ENCODE measurements at places on chromosomes 3 and 15. TPM values are rescaled to one million over a fixed set of nuclear protein-coding genes. Genes with fewer than 3 reads are reported as not detected.

Gene CCR3
- not detected for total RNA-seq

Gene DUOX1
- total RNA-seq = not detected

Gene ST8SIA2
- not detected for total RNA-seq

Gene RRP9
- 16.5 TPM for total RNA-seq

Gene KNG1
- total RNA-seq = not detected

Gene XIRP1
- not detected for total RNA-seq

Gene DUT
- 113 TPM for total RNA-seq

Gene SNX22
- total RNA-seq = 4.4 TPM

Gene RLBP1
- total RNA-seq = not detected

Gene SLC35G2
- not detected for total RNA-seq

Gene GOLGA8R
- total RNA-seq = 5.8 TPM

Gene GP9
- total RNA-seq = not detected

Gene PDCD10
- 47.0 TPM for total RNA-seq

Gene WDR49
- total RNA-seq = 0.42 TPM

Gene GOLGA6L7
- not detected for total RNA-seq

- no peak for DNase-seq
Measured at GRCh38 chr15:54312528-54312927, 334.3 kb downstream of the UNC13C start.

DNA sequence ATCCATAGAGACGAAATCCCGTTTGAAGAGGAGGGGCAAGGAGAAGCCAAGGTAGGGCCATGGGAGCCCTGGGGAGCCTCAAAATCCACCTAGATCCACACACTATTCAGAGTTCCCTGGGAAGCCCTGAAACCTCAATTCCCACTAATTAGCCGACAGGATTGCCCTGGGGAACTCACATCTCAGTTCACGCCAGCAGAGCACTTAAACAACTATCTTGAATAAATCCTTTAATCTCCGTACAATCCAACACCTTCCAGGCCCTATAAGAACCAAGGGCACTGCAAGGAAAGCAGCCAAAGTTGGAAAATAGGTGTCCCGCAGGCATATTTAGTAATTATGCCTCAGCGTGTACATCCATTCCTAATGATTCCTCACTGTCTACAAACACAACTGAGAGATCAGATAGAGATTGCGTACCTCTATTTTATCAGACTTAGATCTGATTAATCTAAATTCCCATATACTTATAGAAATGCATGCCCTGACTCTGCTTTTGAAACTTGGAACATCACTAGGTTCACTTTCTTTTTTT is 25.6 kb upstream of the EIF4A2 start:
- DNase-seq = no peak

DNA sequence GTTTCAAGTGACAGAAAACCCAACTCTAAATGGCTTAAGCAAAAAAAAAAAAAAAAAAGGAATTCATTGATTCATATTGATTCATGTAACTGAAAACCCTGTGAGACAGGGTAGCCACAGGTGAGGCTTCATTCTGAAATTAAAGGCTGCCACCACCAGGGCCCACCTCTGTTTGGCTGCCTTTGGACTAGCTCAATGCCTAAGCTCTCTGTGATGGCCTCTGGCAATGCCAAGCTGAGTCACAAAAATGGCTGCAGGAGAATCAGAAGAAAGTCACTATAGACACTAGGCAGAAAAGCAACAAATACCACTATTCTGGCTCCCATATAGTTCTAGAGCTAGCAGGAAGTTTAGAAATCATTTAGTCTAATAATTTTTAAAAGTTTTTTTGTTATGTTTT is 38.2 kb upstream of the GYG1 start:
- DNase-seq = no peak

DNA sequence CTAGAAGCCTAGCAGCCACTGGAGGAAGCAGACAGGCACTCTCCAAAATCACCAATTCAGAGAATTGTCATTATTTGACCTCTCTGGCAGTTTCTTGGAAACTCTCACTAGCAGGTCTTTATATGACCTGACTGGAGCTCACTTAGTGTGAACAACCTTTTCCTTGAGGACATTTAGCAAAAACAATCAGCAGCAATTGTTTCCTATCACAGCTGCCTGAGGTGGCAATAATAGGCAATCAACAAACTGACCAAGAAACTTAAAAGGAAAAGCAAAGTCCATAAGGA is 162.4 kb upstream of the STT3B start:
- no peak for DNase-seq

GRCh38 chr3:4831580-4831950 is 147.7 kb upstream of the BHLHE40 start:
- DNase-seq = no peak

- no peak for DNase-seq
Measured at GRCh38 chr3:14286887-14287500, 108.4 kb downstream of the LSM3 start.

DNA sequence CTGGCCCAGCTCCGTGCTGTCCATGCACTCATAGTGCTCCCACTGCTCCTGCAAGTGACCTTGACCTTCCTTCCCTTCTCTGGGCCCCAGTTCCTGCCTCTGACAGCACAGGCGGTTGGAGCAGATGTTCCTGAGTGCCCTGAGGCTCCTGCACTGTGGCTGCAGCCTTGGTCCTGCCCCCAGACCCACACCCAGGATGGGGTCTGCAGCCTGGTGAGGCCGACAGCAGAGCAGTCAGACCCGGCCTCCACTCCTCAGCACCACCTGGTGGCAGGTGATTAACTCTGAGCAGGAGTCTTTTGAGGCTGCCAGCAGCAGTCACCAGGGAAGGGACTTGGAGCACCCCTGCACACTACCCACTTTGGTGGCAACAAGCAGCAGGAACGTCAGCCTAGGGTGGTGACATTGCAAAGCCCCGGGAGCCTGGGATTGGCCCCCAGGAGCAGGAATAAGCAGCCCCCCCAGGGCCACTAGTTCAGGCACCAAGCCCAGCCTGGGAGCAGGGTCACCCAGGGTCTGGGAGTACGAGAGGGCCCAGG is 64.6 kb downstream of the CYP11A1 start:
- DNase-seq = no peak

DNA sequence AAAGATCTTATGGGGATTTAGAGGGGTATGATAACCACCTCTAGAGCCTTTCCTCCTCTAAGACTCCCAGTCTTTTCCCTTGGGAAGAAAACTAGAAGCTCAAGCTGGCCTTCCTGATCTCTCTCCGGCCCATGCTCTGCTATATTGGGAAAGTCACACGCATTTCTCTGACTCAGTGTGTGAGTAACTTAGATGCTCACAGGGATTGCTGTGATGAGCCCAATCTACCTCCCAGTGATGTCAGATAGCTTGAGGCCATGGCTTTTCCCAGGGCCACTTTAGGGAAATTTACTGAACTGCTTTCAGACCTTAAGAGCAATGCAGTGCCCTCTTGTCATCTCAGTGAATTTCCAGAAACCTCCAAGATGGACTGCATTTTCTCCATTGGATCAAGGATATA is 8.6 kb upstream of the ST8SIA2 start:
- no peak for DNase-seq

DNA sequence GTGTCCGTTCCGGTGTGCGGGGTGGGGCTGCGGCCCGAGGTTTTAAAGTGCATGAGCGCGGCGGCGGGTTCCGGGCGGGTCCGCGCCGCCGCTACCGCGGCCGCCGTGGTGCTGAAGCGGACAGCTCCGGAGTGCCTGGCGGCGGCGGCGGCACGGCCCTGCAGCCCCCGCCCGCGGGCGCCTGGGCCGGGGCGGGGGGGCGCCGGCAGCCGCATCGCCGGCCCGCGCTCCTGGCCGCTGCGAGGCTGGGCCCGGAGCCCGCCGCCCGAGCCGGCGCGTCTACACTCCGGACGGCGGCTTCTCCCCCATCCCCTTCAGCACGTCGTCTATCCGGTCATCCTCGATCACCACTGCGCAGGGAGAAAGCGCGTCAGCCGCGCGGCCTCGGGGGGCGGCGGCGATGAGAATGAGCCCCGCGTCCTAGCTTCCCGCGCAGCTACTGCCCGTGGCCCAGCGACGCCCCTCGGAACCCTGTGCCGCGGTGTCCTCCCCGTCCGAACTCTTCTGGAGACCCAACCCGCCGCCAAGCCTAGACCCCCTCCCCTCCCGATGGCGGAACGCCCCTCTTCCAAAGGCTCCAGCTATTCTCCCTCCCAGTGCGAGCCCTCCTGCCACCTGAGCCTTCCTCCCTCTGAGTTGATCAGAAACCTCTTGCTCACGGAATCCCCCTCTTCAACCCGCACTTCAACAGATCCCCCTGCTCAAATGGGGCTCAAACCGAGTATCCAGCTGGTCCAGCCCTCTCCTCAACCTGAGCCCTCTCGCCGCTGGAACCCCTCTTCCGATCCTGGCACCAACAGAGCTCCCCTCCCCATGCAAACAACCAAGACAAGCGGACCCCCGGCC is 1.3 kb downstream of the CAMK2N2 start:
- no peak for DNase-seq

GRCh38 chr3:114902691-114903101 is 244.4 kb downstream of the ZBTB20 start:
- DNase-seq = no peak

- no peak for DNase-seq
Measured at GRCh38 chr3:148789146-148789545, 38.5 kb upstream of the CPB1 start.

DNA sequence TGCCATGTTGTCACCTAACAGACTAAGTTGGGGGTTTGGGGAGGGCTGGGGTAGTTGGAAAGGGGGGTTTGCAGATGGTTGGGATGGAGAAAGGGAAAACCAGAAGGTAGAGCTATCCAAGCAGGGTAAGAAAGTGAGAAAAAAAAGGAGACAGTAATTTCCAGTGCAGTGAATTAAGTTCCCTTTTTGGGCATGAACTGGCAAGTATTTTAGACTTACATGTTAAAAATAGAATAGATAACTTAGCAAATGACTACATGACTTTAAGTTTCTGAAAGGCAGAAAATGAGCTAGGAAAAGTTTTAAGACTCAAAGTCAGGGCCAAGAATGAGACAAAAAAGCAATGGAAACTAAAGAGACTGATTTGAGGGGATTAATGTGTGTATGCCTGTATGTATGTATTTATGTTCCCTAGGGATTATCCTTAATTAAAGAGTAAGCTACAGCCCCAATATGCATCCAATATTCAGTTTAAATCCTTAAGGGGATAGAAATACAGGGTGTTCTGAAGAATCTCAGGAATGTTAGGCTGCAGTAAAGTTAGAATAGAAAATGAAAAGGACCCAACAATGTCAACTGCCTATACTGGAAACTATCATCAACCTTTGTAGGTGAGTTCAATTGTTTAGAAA is 285.2 kb upstream of the MME start:
- no peak for DNase-seq

- no peak for DNase-seq
Measured at GRCh38 chr3:183541738-183542137, 13.8 kb downstream of the KLHL6 start.

- no peak for DNase-seq
Measured at GRCh38 chr3:122690096-122690495, 9.5 kb downstream of the PARP14 start.

DNA sequence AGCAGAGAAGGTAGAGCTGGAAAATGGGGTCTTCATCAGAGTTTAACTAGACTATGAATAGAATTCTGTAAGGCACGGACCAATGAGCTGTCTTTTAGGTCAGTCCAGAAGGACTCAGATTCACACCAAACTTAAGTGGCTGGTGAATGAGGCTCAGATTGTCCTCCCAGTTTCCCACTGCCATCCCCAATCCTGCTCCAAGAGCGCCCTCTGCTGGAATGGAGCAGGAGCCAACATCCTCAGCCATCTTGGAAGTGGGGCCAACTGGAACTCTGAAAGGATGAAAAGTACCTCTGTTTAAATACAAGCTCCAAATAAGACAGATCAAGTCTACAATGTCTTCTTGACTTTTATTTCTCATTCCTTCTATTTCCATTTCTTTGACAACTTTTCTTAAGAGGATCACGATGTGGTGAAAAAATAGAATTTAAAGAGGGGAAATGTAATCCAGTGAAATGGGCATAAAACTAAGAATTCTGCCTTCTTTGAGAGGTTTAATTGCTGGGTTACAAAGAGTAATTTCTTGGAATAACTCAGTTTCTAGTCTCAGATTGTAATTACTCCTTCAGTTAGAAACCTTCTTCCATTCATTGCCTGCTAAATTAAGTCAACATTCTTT is 217.1 kb upstream of the TPRG1 start:
- peak; percentile 69 for DNase-seq

DNA sequence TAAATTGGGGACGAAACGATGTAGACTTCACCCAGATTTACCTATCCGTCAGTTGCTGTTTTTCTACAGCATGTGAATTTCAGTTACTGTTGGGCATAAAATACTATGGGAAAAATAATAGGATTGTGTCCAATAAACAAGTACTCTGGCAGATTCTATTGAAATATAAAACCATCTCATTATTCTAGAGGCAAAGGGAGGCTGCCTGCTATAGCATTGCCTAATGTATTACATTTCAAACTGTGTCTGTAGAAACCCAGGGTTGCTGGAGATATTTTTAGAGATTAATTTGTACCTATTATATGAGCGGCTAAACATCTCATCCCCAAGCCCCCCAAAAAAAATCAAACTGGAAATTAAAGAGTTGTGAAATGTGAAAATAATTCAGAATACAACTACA is 159.6 kb upstream of the IL12A start:
- DNase-seq = no peak

GRCh38 chr3:131142580-131142979 is 115.9 kb downstream of the NEK11 start:
- DNase-seq = no peak

- DNase-seq = no peak
Measured at GRCh38 chr15:55884223-55884622, 109.2 kb downstream of the NEDD4 start.

DNA sequence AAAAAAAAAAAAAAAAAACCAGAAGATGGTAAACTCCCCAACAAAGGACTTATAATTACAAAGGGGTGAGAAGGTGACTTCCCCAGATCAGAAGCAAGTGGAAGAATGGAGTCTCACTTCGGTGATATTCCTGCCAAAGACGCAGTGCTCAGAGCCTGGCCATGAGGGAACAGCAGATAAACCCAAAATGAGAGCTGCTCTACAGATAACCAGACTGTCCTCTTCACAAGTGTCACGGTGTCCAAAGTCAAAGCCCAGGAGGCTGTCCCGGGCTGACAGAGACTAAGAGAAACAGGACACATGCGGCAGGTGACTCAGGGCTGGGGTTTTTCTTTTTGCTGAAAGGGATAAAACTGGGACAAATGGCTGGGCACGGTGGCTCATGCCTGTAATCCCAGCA is 48.8 kb downstream of the HMCES start:
- DNase-seq = no peak

DNA sequence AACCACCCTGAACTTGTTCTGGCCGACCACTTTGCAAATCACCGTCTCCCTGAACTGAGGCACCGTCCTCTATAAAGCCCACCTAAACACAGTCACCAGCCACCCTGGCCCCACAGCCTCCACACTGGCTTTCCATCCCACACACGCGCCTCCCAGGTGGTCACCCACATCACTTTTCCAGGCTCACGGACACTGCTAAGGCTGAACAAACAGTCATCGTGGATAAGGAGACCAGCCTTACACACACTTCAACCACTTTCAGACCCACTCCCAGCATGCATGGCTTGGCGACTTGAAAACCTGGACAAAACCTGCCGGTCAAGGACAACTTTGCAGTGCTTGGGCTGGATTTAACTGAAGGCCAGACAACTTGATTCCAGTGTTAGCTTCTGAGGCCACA is 8.4 kb downstream of the CHSY1 start:
- DNase-seq = no peak
